ENCODE measurements at places on chromosomes 7 and 10.

DNA sequence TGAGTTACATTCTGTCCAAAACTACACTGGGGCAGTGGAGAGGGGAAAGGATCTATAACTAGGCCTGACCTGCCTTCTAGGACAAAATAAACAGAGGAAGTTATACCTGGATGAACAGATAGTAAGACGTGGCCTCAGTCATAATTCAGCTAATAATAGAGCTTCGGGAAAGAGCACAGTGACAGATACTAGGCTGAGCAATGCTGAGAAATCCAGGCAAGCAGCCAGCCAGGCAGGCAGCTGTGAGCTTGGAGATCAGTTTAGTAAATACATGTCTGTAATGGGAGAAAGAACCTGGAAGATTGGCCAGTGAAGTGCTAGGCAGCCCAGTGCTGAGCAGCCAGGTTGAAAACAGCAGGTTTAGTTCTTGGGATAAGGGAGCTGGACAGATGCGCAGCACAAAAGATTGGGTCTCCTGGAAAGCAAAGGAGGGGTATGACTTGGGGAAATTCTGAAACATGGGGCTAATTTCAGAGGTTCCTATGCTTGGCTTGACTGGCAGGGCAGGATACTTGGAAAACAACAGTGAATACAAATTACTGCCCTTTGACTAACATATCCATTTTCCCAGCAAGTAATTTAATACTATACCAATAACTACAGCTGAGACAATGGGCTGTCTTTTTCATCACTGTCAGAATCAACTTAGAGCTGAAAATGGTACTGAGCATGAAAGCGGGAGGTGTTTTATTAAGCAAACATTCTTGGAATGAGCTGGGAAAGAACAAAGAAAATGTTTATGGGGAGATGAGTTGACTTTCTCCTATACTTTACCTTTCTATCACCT is 140.8 kb downstream of the DGKB start:
- peak; percentile 35 for DNase-seq

DNA sequence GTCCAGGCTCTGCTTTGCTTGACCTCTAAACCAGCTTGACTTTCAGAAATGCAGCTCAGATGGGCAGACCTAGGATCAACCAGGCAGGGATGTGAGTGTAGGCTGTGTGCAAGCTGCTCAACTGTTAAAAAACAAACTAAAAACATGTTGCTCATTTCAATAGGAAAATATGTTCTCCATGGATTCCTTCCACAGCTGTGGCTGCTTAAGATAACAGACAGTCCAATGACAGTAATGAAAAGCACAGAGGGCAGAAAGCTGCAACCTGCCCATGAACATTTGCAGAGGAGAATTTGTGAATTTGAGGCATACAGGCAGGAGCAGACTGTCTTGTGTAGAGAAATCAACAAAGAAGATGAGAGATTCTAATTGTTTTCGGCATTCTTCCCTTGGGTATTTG is 534.2 kb downstream of the CCSER2 start:
- no peak for DNase-seq

GRCh38 chr7:97971120-97971989 is 18.6 kb downstream of the OCM2 start:
- peak; percentile 16 for DNase-seq

DNA sequence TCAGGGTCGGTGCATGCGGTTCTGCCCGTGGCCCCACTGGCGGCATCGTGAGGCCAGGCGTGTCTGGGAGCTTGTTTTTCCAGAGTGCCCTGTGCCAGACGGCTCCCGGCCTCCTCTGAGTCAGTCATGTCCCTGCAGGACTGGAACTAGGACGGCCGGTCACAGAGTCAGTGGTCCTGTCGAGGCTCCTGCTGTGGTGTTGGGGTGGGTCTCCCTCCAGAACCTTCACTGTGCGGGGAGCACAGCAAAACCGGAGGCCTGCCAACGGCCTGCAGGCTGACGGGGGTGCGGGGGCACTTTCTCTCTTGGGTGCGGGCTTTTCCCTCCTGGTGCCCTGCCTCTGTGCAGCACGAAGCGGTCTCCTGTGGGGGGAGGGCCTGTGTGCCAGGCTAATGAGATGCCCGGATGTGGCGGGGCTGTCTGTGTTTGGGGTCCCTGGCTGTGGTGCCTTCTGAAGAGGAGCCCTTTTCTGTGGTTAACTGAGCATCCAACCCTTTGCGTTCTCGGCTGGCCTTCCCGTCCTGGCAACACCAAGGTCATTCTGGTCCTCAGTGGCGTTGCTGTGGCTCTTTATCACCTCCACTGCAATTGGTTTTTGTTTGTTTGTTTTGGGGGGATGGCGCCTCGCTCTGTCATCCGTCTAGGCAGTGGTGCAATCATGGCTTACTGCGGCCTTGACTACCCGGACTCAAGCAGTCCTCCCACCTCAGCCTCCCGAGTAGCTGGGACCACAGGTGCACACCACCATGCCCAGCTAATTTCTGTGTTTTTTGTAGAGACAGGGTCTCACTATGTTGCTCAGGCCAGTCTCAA is 8.0 kb downstream of the GET4 start:
- DNase-seq = no peak

GRCh38 chr7:132590162-132590561 is 13.9 kb upstream of the PLXNA4 start:
- no peak for DNase-seq

DNA sequence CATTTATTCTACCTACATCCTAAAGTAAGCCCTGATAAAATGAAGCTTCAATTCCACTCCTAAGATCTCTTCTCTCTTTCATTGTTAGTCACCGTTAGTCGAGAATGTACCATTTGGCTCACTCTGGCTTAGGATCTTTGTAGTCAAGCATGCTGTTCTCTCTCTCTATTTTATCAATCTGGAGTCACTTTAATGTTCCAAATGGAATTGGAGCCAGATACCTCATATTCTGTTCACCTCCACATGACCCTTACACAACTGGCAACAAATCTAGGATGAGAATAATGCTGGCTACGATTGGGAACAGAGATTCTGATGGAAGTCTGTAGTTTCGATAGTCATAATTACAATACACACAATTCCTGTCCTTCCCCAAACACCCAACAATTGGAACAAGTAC is 213.7 kb downstream of the TWIST1 start:
- no peak for DNase-seq

DNA sequence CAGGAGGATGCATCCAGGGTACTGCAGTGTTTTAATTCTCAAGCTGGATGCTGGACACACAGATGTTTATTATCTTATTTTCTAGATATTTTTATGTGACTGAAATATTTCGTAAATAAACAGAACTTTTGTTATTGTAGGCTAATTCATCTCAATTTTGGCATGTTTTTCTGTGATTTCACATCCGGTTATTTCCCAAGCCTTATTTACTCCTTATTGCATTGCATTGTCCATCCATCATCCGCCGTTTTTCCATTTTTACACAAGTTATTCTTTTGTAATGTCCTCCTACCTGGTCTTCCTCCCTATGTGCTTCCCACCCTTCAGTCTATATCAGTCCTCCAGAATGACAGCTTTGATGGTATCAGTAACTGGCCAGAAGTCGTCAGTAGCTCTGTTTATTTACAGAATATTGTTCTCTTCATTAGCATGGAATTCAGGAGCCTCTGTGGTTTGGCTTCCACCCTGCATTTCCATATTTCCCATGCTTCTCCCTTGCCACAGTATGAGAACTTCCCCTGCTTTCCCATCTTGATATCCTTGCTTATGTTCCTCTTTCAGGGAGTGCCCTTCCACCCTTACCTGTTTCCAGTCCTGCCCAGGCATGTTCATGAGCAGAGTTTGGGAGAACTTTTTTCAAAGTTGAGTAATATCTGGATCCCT is 16.1 kb downstream of the GNAI1 start:
- no peak for DNase-seq

DNA sequence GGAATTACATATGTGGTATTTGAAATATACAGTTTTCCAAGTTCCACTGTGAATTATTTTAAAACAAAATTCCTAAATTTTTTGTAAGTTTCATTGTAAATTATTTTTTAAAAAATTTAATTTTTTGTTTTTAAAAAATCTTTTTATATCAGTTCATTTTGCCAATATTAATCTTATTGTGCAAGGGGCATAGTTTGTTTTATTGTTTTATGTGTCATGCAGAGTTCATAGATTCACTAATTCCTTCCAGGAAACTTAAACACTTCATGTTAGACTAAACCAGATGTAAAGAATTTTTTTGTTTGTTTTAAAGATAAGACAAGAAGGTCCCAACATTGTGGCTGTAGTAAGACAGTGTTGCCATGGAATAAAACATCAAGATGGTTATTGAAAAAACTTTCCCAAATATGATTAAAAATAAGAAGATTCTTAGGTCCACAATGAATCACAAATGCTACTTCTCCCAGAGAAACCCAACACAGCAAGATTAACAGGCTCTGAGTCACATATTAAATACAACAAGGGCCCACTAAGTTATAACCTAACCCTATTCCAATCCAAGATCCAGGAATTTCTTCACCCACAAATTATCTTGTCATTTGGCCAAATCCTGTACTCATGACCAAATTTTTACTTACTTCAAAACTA is 464.7 kb upstream of the IGFBP3 start:
- no peak for DNase-seq

DNA sequence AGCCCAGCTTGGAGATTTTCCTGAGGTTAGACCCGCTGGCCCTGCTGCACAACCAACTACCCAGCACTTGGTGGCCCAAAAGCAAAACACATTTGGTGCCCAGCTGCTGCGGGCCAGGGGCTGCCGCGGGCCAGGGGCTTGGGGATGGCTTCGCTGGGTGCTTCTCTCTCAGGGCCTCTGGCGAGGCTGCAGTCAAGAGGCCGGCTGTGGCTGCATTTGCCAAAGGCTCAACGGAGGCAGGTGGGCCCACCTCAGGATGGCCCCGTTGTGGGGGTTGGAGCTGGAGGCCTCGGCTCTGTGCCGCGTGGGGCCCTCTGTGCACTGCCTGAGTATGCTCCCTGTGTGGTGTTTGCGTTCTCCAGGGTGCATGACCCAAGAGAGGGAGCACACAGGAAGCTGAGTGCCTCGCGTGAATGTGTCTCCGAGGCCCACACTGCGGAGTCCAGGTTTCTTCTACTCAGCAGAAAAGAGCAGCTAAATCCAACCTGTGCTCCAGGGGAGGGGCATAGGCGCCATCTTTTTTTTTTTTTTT is 17.5 kb upstream of the UBE3C start:
- DNase-seq = no peak

All from transverse colon (tissue), 4 donors.